GM12892 (cell line): ENCODE measurements at places on chromosomes 5 and 9.

- no peak for DNase-seq
Observed at GRCh38 chr5:24904981-24905517, 260.3 kb upstream of the CDH10 start.

GRCh38 chr9:93709600-93710369, 133.4 kb downstream of the PHF2 start:
- DNase-seq = no peak

DNA sequence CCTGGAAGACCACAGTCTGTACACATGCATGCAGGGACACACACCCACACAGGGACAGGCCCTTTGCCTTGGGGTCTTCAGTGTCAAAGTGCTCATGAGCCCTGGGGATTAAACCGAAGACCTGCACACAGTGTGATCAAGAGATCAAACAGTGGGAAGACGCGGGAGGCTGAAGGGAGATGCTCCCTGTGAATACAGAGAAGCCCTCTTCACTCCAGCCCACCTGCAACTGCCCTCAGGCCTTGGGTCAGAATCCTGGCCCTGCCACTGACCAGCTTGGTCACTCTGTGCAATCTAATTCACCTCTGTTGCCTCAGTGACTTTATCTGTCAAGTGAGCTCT, 2.9 kb downstream of the RALGDS start:
- no peak for DNase-seq

DNA sequence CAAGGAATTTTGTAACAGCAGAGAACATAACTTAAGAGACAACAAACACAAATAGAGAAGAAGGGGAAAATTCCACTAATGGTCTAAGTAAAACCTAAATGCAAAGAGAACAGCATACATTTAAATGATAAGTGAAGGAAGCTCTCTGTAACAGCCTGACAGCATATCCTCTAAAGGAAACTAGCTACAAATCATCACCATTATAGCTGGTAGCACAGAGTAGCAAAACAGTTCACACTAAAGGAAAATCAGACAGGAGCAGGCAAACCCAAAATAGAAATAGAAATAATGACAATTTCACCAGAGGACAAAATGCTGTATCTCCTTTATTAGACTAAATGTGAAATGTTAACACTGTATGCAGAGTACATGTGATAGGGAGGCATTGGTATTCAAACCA, 532.8 kb downstream of the PTPRD start:
- no peak for DNase-seq

DNA sequence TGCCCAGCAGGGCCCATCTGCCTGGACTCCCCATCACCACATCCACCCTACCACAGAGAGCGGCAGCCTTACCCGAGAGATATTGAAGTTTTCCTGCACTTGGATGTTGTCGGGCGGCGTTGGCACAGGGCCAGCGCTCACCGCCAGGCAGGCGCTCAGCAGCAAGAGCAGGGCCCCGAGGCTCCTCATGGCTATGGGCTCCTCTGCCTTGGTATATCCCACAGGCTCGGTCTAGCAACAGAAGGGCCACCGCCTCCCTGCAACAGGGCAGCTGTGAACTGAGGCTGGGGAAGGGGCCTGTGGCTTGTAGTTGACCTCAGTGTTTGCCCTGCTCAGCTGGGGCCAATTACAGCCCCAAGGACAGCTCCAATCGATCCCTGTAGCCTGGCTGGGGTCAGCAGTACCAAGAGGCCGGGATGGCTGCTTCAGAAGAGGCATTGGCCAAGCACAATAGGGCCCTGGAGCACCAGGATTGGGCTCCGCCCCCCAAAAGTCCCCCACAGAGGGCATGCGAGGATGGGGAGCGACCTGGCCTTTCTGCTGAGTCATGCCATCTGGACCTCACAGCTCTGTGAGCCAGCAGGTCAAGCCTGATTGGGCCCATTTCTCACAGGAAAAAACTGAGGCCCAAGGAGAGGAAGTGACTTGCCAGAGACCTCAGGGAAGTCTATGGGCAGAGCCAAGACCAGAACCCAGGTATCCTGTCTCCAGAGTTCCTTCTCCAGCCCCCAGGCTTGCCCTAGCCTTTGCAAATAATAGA, at the start of gene AMBP:
AMBP (minus strand) TSS at position 280 of the 760 bp plus-strand sequence; CDS start at position 189, 91 bp downstream.
- no peak for DNase-seq

DNA sequence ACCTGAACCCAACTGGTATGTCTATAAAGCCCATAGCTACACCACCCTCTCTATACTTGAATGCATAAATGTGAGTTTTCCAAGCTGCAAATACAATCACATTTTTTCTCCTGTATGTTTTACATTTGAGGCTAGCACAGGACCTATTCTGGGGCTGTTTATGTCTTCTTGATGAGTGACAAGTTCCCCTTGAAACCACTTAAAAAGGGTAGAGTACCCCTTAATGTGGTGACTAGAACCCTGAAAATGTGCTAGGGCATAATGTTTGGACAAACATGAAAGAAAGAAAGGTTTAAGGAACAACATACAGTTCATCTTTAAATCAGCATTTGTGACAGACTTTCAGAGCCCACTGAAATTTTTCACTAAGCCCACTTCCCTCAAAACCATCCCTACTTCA, 25.2 kb upstream of the GLIS3 start:
- no peak for DNase-seq

DNA sequence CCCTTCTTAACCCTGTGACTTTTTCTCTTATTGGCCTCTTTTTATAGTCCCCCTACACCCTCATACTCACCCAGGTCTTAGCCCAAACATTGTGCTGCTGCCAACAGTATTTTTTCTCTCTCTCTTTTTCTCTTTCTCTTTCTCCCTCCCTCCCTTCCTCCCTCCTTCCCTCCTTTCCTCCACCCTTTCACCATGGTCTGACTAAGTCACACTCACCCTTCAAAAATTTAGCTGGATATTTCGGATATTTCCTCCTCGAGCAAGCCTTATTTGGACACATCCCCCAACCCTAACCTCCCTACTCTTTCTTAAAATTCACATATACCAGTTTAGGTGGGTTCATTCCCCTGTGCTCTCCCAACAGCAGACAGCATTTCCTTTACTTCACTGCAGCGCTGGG, 64.7 kb downstream of the FGF1 start:
- no peak for DNase-seq

- DNase-seq = no peak
Observed at GRCh38 chr5:163914910-163915309, 409.5 kb downstream of the MAT2B start.

- DNase-seq = no peak
Observed at GRCh38 chr9:81879501-81879916, 48.7 kb upstream of the SPATA31D4 start.

- DNase-seq = no peak
Observed at GRCh38 chr5:16603295-16603694, 13.5 kb downstream of the RETREG1 start.

GRCh38 chr9:93996863-93997262, 41.7 kb upstream of the BARX1 start:
- DNase-seq = no peak

GRCh38 chr5:159827861-159828260, 88.4 kb upstream of the ADRA1B start:
- DNase-seq = no peak

DNA sequence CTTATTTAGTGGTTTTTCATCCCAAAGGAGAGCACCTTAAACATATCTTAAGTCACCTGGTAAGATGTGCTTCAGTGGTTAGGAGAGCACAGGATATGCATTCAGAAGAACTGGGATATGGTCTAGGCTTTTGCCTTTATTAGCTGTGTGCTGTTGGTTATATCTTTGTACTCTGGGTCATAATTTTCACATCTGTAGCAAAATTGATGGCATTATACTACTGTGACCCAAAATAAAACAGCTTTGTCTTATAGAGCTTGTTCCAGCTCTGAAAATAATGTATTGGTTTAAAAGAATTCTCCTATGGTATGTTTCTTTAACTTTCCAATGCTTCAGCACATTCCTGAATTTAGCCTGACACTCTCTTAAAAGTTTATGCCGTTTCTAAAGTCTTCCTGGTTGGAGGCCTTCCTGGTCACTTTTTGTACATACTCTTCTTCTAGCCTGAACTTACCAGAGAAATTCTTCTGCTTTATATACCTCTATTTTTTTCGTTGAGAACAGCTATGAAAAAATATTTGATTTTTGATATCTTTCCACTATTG, 337.1 kb upstream of the MPDZ start:
- no peak for DNase-seq

- DNase-seq = no peak
Observed at GRCh38 chr9:114037249-114037648, 40.9 kb downstream of the AMBP start.

GRCh38 chr9:5773324-5773999, 59.5 kb downstream of the ERMP1 start:
- DNase-seq = no peak

DNA sequence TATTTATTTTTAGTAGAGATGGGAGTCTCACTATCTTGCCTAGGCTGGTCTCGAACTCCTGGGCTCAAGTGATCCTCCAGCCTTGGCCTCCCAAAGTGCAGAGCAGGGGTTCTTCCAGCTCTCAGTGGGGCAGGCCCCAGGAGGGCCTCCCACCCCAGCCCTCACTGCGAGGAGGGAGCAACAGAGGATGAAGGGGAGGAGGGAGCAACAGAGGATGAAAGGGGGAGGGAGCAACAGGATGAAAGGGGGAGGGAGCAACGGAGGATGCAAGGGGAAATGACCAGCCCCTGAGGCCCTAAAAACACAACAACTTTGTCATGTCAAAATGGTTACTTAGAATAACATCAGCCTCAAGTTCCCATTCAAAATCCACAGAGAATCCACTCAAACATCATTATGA, 10.0 kb downstream of the TRIM14 start:
- no peak for DNase-seq

GRCh38 chr5:94693043-94693822, 74.8 kb downstream of the SLF1 start:
- no peak for DNase-seq

DNA sequence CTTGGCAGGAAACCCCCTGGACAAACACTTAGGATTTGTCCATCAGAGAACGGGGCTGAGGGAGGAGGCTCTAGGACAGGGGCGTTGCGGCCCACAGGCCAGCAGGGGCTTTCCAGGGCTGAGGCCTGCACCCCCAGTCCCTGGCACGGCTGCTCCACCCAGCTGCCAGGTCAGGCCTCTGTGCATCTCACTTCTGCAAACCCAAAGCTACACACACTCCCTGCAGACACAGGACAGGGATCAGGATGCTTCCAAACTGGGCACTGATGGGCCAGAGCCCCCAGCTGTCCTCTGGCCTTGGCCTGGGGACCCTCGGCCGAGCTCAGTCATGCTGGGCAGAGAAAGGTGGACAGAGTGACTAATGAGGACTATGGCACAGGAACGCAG, 106.2 kb upstream of the SARDH start:
- no peak for DNase-seq

- no peak for DNase-seq
Observed at GRCh38 chr9:82601293-82601771, 461.6 kb downstream of the RASEF start.

- no peak for DNase-seq
Observed at GRCh38 chr9:117687532-117687931, 16.7 kb upstream of the TLR4 start.

DNA sequence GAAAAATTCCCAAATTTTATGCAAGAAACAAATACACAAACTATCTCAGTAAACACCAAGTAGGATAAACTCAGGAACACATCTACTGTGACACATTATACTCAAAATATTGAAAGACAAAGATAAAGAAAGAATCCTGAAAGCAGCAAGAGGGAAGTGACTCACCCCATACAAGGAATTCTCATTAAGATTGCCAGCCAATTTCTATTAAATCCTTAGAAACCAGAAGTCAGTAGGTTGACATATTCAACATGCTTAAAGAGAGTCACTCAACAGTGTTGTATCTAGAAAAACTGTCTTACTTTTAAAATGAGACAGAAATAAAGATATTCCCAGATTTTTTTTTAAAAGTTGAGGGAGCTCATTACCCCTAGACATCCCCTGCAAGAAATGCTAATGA, 15.5 kb downstream of the SPATA31E1 start:
- no peak for DNase-seq

GRCh38 chr5:178688551-178688950, 41.9 kb downstream of the ZNF354A start:
- no peak for DNase-seq

- DNase-seq = no peak
Observed at GRCh38 chr9:87528969-87529368, 31.3 kb downstream of the DAPK1 start.

- DNase-seq = no peak
Observed at GRCh38 chr9:19085295-19085694, 17.4 kb downstream of the HAUS6 start.

- DNase-seq = no peak
Observed at GRCh38 chr9:36250079-36250478, 8.2 kb downstream of the GNE start.

DNA sequence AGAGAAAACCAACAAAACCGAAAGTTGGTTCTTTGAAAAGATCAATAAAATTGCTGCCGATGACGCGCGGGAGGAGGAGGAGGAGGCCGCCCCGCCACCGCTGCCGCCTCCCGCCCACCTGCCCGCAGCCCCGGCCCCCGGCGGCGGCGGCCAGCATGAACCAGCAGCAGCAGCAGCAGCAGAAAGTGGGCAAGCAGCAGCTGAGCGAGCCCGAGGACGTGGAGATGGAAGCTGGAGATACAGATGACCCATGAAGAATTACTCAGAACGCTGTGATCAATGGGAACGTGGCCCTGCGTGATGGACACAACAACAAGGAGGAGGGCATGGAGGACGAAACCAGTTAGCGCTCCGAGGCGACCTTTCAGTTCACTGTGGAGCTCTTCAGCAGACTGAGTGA, 53.9 kb upstream of the EFNA5 start:
- DNase-seq = no peak

DNA sequence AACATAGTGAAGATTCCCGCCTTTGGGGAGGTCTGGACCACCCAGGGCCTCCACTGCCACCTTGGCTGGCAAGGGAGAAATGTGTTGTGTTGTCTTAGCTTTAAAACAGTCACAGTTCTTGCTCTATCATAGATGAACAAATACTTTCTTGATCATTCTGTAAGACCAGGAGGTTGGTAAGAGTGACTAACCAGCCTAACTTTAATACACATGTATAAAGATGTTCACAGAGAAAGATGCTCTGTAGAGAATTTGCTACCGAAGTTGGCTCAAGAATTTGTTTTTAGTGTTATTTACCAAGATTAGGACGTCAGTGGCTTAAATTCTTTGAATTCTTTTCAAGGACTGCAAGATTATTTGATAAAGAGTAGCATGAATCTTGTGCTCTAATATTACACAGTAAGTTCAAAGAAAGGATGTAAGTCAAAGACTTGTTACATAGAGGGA, 28.4 kb downstream of the GLRX start:
- DNase-seq = no peak
